CD8-positive, alpha-beta memory T cell (primary cell): ENCODE measurements at places on chromosomes 11 and 22.

- DNase-seq, result no peak
Measured at GRCh38 chr11:68546555-68546954, 86.0 kb downstream of the PPP6R3 start.

GRCh38 chr11:68293708-68294107, 18.7 kb upstream of the LRP5 start:
- no peak for DNase-seq

- DNase-seq, result no peak
Measured at GRCh38 chr11:101987370-101987769, 59.9 kb upstream of the CFAP300 start.

GRCh38 chr11:13923716-13924650, 38.5 kb upstream of the SPON1 start:
- peak; percentile 48 for DNase-seq

- DNase-seq, result no peak
Measured at GRCh38 chr11:124900464-124900863, 2.8 kb upstream of the ROBO4 start.

DNA sequence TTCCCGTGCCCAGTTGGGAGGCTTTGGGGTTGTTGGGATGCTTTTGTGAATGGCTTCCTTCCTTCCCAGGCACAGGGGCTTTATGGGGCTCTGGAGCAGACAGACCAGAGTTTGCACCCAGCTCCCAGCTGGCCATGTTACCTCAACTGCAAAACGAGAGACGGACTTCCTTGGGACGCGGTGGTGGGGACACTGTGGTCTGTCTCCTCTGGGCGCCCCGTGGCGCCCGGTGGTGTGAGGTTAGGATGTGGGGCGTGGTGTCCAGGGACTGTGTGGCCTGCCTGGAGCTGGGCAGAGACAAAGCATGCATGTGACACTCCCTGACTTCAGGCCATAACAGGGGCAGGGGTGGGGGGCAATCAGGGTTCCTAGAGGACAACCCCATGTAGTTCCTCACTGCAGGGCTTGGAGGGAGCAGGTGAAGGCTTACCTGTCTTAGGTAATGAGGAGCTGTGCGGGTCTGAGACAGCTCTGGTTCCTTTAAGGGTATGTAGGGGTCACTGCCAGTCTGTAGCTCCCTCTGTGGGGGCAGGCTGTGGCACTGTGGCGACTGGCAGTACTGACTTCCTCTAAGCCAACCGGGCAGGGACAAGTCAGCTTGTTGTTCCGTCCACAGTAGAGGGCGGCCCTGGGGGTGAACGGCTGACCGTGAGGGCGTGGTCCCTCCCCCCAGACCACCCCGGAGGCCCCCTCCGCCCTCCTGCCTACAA, 14.4 kb downstream of the KCNQ1 start:
- DNase-seq, result no peak

- DNase-seq, result no peak
Measured at GRCh38 chr22:50118557-50119168, 28.9 kb downstream of the MOV10L1 start.

DNA sequence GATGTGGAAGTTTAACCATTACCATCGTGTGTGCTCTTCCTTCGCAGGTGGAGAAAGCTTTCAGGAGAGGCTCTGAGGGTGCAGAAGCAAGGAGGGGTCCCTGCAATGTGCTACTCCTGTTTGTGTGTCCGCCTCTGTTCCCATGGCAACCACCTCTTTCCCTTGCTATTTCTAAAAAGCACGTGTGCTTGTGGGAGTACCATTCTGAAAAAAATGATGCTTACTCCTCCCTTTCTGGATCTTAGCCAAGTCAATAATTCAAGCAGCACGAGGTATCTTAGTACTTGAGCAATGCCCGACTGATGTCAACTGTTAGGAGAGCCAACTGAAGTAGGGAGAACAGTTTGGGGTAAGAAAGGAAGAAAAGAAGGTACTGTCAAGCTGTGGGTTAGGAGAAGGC, 628.7 kb downstream of the NTM start:
- DNase-seq, result no peak

DNA sequence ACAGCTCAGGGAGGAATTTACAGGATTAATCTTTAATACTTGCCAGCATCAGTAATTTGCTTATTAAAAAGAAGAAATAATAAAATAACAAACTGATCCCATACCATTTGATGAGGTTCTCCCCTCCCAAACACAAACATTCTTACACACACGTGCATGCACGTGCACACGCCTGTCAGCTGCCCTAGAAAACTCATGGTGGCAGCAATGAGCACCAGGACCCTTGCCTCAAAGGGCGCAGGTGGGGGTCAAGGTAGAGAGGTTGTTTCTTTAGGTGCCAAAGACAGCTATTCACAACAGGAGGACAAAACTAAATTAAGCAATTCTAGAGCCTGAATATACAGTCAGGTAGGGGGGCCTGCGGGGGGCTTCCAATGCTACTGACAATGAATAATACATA, 219.3 kb downstream of the BUD13 start:
- DNase-seq, result no peak

DNA sequence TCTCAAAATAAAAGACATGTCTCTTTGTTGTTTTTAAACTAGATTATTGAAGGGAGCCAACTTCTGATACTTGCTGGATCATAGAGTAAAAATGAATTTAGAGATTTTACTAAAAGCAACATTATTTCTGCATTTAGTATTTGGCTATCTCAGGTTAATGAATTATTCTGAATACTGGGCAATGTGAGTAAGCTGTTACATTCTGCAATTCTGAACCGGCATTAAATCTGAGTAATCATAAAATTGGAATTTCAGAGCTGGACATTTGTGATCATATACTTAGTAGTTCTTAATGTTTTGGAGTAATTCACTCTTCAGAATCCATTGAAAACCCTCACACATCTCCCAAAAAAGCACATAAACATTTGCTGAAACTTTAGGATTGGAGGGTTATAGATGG, 11.5 kb downstream of the POLD3 start:
- no peak for DNase-seq

GRCh38 chr11:108994887-108995286, 330.0 kb downstream of the DDX10 start:
- DNase-seq, result no peak

GRCh38 chr11:93221539-93221938, 23.7 kb upstream of the SLC36A4 start:
- DNase-seq, result no peak

GRCh38 chr11:2940147-2940920, 11.1 kb upstream of the PHLDA2 start:
- DNase-seq, result peak; percentile 77

DNA sequence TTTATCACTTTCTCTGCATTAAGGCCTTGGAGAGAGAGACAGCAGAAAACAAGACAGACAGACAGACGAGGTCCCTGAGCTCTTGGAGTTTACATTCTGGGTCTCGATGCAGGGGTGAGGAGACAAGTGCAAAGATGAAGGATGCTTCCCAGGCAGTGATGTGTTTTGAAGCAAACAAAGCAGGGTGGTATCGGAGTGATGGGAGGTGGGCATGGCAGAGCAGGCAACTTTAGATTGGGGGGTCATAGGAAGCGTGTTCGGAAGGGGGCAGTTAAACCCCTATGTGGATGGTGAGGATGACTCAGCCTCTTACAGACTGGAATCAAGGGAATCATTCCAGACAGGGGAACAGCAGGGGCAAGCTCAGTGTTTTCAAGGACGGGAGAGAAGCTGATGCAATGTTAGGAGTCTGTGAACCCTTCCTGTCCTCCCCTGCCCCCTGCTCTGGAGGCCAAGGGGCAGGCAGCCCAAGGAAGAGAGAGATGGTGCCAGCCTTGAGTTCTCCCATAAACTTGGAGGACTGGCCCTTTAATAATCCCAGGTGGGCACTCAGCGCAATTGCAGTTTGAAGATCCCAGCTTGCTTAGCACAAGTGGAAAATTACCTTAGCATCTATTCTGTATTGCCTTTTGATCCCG, 180.2 kb downstream of the CHST1 start:
- DNase-seq, result no peak

GRCh38 chr11:128627666-128628324, 40.4 kb upstream of the ETS1 start:
- peak; percentile 30 for DNase-seq

DNA sequence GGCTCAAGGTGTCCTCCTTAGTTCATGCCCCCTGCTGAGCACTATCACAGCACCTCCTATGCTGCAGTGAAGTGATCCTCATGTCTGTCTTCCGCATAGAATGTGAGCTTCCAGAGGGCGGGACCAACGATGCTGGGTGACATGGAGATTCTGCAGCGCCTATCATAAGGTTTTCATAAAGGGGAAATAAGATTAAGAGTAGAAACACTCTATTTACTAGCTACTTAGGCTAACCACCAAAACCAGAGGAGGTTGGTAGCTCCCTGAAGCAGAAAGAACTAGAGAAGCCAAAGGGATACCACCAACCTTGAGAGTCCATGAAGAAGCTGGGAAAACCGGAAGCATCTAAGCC, 39.3 kb upstream of the POU2AF1 start:
- no peak for DNase-seq

- DNase-seq, result no peak
Measured at GRCh38 chr11:6611092-6611962, 689 bp downstream of the TAF10 start.

DNA sequence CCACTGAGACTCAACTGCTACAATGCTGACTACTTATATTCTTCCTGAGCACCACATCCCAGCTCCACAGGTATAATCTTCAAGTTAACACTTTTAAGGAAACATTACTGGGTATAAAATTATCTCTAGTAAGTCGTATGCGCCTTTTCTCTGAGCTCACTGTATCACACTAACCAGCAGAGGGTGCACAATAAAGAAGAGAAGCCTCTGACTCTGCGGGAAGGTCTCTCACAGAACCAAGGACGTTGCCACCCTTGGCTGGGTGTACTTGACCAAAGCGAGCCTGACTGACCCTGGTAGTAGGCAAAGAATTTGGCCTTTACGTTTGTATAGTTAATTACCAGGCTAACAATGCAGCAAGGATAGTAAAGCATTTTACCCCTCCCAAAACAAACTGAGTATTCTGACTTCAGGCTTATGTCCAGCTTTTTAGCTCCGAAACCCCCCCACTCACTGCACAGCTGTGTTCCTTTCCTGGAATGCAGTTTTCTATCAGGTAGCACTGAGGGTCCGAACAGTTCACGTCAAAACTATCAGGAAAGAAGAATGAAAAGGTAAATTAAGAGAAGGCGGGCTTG, at the start of gene BTBD18:
TSS of gene BTBD18 (minus strand) at position 144 of the 578 bp plus-strand sequence. CDS start 631 bp downstream, outside the sequence.
- DNase-seq, result no peak

GRCh38 chr22:17945888-17946648, 78.3 kb downstream of the MICAL3 start:
- DNase-seq, result no peak

DNA sequence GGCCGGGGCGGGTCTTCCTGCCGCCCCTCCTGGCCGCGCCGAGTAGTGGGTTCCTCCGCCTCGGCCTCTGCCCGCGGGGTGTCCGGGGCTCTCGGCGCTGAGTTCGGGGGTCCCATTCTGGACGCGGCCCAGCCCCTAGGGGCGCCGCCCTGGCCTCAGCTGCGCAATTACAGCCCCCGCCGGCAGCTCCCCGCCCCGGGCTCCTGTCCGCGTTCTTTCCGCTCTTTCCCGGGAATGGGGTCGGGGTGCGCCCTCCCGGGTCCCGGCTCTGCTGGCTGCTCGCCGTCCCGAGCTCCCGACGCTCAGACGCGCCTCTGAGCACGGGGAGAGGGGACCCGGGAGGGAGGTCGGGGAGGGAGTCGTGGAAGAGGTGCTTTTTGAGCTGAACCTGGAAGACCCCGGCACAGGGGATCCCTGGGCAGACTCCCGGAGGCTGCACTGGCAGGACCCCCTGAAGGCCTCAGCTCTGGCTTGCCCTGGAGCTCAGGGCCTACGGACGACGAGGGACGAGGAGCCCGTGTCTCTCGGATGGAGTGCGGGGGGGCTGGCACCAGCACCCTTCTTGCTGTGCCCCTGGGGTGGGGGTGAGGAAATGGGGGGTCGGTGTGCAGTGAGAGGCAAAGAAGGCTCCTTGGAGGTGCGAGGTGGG, 558 bp downstream of the TSPAN4 start:
- no peak for DNase-seq

- DNase-seq, result no peak
Measured at GRCh38 chr11:64071849-64072248, 36.1 kb downstream of the FLRT1 start.

- DNase-seq, result no peak
Measured at GRCh38 chr11:95469258-95469657, 238.3 kb upstream of the SESN3 start.

GRCh38 chr11:33630936-33631748, 69.5 kb downstream of the C11orf91 start:
- DNase-seq, result no peak
